ENCODE measurements at places on chromosomes 2 and 18. TPM values are rescaled to one million over a fixed set of nuclear protein-coding genes. Genes with fewer than 3 reads are reported as not detected.

CLEC4F gene
- not detected for total RNA-seq

RRM2 gene
- total RNA-seq: 1.3 TPM

IL18RAP gene
- total RNA-seq: 0.48 TPM

SIX3 gene
- total RNA-seq: not detected

DCDC2C gene
- total RNA-seq: not detected

ZNF521 gene
- total RNA-seq: 0.72 TPM

FAM228A gene
- total RNA-seq: not detected

CDK5R2 gene
- not detected for total RNA-seq

PIKFYVE gene
- 20.7 TPM for total RNA-seq

COLEC11 gene
- total RNA-seq: not detected

CCDC74A gene
- total RNA-seq: 6.0 TPM

BOLL gene
- total RNA-seq: not detected

LAMA1 gene
- 25.8 TPM for total RNA-seq

PDE11A gene
- total RNA-seq: 0.48 TPM

SLC19A3 gene
- total RNA-seq: not detected

MTCL1 gene
- total RNA-seq: 12.3 TPM

ARL4C gene
- 7.7 TPM for total RNA-seq

LYPD6B gene
- 4.6 TPM for total RNA-seq

GNAL gene
- 32.4 TPM for total RNA-seq

CRYBA2 gene
- total RNA-seq: not detected

RFX8 gene
- not detected for total RNA-seq

RBM44 gene
- 0.24 TPM for total RNA-seq

AKAIN1 gene
- not detected for total RNA-seq

NT5DC4 gene
- not detected for total RNA-seq

SOX11 gene
- total RNA-seq: not detected

SCYGR2 gene
- not detected for total RNA-seq

AGAP1 gene
- 16.0 TPM for total RNA-seq

DARS1 gene
- 119 TPM for total RNA-seq

ERBB4 gene
- under 0.01 TPM for total RNA-seq

VWA3B gene
- not detected for total RNA-seq

C1GALT1C1L gene
- not detected for total RNA-seq

SLC25A52 gene
- not detected for total RNA-seq

LDAH gene
- total RNA-seq: 12.1 TPM

UPP2 gene
- total RNA-seq: not detected

C2orf72 gene
- 0.24 TPM for total RNA-seq

IL1R2 gene
- total RNA-seq: not detected

SP9 gene
- total RNA-seq: not detected

CHCHD5 gene
- total RNA-seq: 7.9 TPM

ACOXL gene
- not detected for total RNA-seq

PELI1 gene
- total RNA-seq: 50.1 TPM

IL1F10 gene
- total RNA-seq: not detected

ATP8B1 gene
- 29.2 TPM for total RNA-seq

CNOT11 gene
- 22.8 TPM for total RNA-seq

DNER gene
- total RNA-seq: 2.6 TPM

SLC11A1 gene
- total RNA-seq: 1.4 TPM

GYPC gene
- 7.7 TPM for total RNA-seq

EVX2 gene
- total RNA-seq: not detected

PMAIP1 gene
- 45.5 TPM for total RNA-seq

GATA6 gene
- 5.1 TPM for total RNA-seq

PXDN gene
- total RNA-seq: 118 TPM

Data from tracheal epithelial cell (primary cell).